ENCODE measurements at places on chromosomes 5 and 9.
A peak's percentile ranks its signal among the peaks of the same experiment; 100 is the strongest.

DNA sequence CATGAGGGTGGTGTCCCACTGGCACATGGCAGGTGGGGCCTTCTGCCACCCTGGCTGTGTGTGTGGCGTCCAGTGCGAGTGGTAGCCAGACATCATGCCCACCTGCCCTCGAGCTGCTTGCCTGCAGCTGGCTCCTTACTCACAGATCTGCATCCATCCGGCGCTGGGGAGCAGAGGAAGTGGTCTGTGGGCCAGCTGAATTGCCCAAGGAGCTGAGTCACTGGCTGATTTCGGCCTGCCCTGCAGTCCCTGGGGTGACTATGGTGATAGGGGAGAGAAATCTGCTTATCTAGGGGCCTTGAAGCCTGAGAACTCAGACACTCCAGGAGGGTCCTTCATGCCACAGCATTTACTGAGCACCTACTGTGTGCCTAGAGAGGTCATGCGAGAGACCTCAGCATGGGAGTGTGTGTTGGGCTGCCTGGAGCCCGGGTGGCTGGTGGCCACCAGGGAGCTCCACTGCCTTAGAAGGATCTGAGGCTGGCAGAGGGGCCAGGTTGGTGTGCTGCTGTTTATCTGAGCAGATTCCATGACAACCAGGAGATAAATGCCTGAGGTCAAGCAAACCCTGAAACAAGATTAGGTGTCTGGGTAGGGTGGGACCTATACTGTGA is 57.1 kb downstream of the SLC22A5 start:
- DNase-seq: peak; percentile 98

- DNase-seq: peak; percentile 98
Measured at GRCh38 chr9:18393340-18394130, 80.4 kb upstream of the ADAMTSL1 start.

DNA sequence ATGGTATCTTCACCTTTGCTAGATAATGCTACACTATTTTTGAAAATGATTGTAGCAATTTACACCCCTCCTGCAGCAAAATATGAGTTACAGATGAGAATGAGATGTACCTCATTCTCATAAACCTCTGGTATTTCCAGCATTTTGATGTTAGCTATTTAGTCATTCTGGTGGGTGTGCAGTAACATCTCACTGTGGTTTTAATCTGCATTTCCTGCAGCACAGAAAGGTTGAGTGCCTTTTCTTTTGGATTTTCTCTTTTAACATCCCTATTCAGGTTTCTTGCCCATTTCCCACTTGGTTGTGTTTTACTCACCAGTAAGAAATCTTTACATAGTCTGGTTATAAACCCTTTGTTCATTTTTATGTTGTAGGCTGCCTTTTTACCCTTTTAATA is 206.2 kb downstream of the NR3C1 start:
- peak; percentile 41 for DNase-seq

- peak; percentile 89 for DNase-seq
Measured at GRCh38 chr9:91978740-91979414, 28.8 kb upstream of the ROR2 start.

GRCh38 chr9:8677741-8678140 is 878.2 kb upstream of the DMAC1 start:
- DNase-seq: no peak

DNA sequence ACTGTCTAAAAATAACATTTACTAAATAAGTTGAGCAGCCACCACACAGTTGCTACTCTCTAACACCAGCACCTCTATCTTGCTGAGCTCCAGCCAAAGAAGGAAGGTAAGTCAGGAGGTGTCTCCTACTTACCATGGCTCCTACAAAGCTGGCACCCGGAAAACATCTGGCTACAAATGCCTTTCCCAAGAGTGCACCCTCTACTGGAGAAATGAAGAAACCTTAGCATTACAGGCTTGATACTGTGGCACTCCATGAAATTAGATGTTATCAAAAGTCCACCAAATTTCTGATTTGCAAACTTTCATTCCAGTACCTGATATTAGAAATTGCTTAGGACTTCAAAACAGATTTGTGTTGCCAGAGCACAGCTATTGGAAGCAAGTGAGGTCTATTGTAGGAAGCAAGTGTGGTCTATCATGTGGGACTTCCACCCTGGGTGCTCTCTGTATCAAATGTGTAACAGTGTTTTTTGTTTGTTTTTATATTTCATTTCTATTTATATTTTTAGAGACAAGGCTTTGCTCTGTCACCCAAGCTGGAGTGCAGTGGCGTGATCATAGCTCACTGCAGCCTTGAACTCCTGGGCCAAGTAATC is 25.7 kb upstream of the RFK start:
- DNase-seq: no peak
